Small intestine (tissue), 16 donors: ENCODE measurements at places on chromosomes 5 and 9. TPM values are rescaled to one million over a fixed set of nuclear protein-coding genes. Genes with fewer than 3 reads are reported as not detected.

CCDC152 gene
- polyA plus RNA-seq = 42.6 TPM

CFAP157 gene
- not detected for polyA plus RNA-seq

KCTD16 gene
- polyA plus RNA-seq = 1.8 TPM

IL17B gene
- polyA plus RNA-seq = not detected

CETN3 gene
- polyA plus RNA-seq = 12.5 TPM

RANBP3L gene
- not detected for polyA plus RNA-seq

TMEM267 gene
- polyA plus RNA-seq = 3.0 TPM

CPLANE1 gene
- 10.5 TPM for polyA plus RNA-seq

GADD45G gene
- polyA plus RNA-seq = 21.9 TPM

LIX1 gene
- not detected for polyA plus RNA-seq
